ENCODE measurements at places on chromosomes 11 and 22. TPM values are rescaled to one million over a fixed set of nuclear protein-coding genes. Genes with fewer than 3 reads are reported as not detected.

DNA sequence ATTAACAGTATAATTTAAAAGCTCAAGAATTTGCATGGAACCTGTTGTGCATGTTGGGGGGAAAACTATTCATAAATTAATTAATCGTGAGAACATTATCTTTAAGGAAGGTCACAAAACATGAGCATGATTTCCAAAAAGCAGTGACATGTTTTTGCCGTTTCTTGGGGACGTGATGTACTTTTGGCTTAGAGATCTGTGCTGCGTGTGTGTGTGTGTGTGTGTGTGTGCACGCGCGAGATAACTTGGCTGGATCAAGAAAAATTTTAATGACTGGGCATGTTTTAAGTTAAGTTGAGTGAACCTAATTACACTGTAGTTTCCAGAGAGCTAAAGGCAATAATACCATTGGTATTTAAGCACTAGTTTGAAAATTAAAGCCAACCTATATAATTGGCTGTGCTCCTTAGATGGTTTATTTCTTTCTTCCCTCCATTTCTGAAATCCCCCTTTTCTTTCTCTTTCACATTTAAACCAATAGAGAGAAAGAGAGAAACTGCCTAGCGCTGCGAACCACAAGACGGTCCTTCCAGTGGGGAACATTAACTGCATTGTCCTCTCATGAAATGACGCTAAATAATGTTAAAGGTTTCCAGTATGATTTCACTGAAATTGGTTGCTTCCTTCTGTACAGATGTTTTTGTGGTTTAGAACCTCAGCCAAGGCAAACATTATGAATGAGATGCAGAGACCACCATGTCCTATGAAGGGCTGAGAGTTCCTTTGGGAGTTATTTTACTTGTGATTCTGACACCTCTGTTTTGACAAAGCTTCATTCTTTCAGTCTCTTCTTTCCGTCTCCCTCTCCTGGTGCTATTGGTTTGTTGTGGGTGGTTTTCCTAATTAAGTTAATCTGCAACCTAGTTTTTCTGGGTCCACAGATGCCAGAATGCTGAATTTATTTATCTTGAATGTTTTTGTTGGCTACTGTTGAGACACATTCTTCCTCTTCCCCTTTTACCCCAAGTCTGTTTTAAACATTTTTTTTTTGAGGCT, 51.7 kb downstream of the ZBTB16 start:
- no peaks in the 10 kb centered on the region for H3K27me3 ChIP-seq
- H3K36me3 ChIP-seq = no peaks in the 10 kb centered on the region
- H3K27ac ChIP-seq = no peak overlapping the region
- no peak for DNase-seq
- H3K4me3 ChIP-seq = no peak overlapping the region

DNA sequence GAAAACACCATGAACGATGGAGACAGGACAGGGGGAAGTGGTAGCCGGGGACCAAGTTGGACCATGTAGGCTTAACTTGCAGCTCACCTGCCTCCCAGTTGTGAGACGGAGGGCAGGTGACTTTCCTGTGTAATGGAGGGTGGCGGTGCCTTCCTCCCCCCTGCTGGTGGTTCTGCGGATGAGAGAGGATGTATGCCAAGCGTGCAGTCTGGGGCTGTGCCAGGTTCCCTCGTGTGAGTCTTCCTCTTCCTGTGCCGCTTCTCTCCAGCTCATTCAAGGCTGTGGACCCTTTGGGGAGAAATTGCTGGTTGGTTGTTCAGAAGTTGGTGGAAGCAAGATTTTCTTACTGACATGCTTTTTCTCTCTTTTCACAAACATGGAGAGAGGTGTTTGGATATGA, 35.1 kb downstream of the MPPED1 start:
- H3K4me3 ChIP-seq = no peak overlapping the region
- no peaks in the 10 kb centered on the region for H3K36me3 ChIP-seq
- no peak overlapping the region for H3K27ac ChIP-seq
- H3K4me1 ChIP-seq = peaks cover 17% of the 10 kb centered on the region
- DNase-seq = peak; percentile 76

GRCh38 chr11:75028724-75029123, 40.0 kb downstream of the NEU3 start:
- no peak overlapping the region for H3K4me3 ChIP-seq
- H3K4me1 ChIP-seq = peaks cover 60% of the 10 kb centered on the region
- peak overlapping the region; percentile 80 for H3K27ac ChIP-seq
- H3K27me3 ChIP-seq = no peaks in the 10 kb centered on the region
- DNase-seq = no peak

DNA sequence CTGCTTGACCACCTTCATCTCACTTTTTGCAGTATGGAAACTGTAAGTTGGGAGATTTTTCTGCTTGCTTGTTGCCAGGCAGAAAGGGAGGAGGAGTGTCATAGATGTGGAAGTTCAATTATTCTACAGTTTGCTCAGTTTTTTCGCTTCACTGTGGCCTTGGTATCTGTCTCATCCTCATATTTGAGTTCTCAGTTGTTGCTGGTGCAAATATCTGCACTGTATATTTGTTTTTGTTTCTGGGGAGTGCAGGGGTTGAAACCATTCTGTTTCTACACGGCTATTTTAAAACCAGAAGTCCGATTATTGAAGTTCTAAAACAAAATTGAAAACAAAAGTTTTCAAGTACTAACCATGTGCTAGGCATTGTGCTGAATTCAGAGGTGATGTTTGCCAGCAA, 153.4 kb downstream of the JRKL start:
- H3K27ac ChIP-seq = no peak overlapping the region
- no peak overlapping the region for H3K4me3 ChIP-seq
- H3K4me1 ChIP-seq = no peaks in the 10 kb centered on the region
- no peak for DNase-seq
- no peaks in the 10 kb centered on the region for H3K36me3 ChIP-seq

- H3K4me1 ChIP-seq = no peaks in the 10 kb centered on the region
- no peak for DNase-seq
- H3K4me3 ChIP-seq = no peak overlapping the region
- no peak overlapping the region for H3K27ac ChIP-seq
- H3K36me3 ChIP-seq = no peaks in the 10 kb centered on the region
These were observed 16.6 kb upstream of the TTLL12 start for GRCh38 chr22:43203471-43203981.

- no peak overlapping the region for H3K4me3 ChIP-seq
- H3K36me3 ChIP-seq = no peaks in the 10 kb centered on the region
- no peak overlapping the region for H3K27ac ChIP-seq
- no peaks in the 10 kb centered on the region for H3K27me3 ChIP-seq
- no peak for DNase-seq
- peaks cover 6% of the 10 kb centered on the region for H3K4me1 ChIP-seq
These were observed 8.2 kb upstream of the PGA3 start for GRCh38 chr11:61194981-61195695.

- DNase-seq = no peak
- H3K4me3 ChIP-seq = no peak overlapping the region
- H3K36me3 ChIP-seq = no peaks in the 10 kb centered on the region
- no peak overlapping the region for H3K27ac ChIP-seq
- H3K27me3 ChIP-seq = no peaks in the 10 kb centered on the region
- no peaks in the 10 kb centered on the region for H3K4me1 ChIP-seq
These were observed 82.9 kb downstream of the MIAT start for GRCh38 chr22:26740253-26740652.

DNA sequence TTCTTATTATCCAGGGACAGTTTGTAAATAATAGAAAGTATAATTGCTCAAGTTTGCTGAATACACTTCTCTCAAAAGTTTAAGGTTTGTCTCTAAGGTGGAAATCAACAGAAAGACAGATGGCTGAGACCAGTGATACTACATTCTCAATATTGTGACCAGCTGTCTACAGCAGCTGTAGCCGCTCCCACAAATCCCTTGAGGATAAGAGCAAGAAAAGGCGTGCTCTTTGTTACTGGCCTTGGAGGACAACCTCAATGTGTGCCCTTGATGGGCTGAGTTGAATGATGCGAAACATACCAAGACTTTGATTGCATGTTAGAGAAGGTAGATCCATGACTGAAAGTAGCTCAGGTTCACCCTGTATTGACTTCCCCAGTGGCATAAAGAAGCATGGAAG, 6.1 kb downstream of the OR6M1 start:
- no peaks in the 10 kb centered on the region for H3K4me1 ChIP-seq
- no peaks in the 10 kb centered on the region for H3K27me3 ChIP-seq

- H3K27ac ChIP-seq = peak overlapping the region; percentile 78
- H3K4me3 ChIP-seq = peak overlapping the region; percentile 99
- peaks cover 68% of the 10 kb centered on the region for H3K4me1 ChIP-seq
- H3K27me3 ChIP-seq = no peaks in the 10 kb centered on the region
- DNase-seq = peak; percentile 63
- H3K36me3 ChIP-seq = peaks cover 26% of the 10 kb centered on the region
These were observed 517 bp downstream of the HIRA start for GRCh38 chr22:19430890-19431541.

GRCh38 chr11:64101461-64101860, 64.5 kb downstream of the MACROD1 start:
- H3K4me1 ChIP-seq = peaks cover 14% of the 10 kb centered on the region
- no peak overlapping the region for H3K4me3 ChIP-seq
- no peak overlapping the region for H3K27ac ChIP-seq
- no peak for DNase-seq
- H3K27me3 ChIP-seq = no peaks in the 10 kb centered on the region

DNA sequence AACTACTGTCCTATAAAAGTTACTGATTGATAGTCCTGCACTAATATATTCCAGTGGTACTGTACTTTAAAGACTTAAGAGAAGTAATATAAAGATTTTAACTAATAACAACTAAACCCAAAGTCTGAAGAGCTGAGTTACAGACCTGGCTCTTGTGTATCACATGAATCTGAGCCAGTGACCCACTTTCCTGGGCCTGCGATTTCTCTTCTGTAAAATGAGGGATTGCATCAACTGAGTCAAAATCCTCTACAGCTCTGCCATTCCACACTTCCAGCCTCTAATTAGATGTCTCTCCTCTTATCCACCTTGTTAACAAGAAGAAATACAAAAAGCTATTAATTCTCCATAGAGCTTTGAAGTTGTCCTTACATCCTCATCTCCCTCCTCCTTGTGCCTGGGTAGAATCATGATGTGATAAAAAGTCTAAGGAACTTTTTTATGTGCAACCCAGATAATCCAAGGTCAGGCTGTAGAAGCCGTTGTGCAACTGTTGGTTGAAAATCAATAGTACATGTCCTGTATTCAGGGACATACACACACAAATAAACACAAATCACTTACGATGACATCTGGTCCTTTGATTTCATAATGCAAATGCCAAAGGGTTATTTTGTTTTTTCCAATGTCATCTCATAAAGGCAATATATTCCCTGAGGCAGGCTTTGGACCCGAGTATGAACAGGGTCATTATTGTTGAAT, 410.3 kb downstream of the KCNA4 start:
- no peaks in the 10 kb centered on the region for H3K4me1 ChIP-seq
- H3K36me3 ChIP-seq = no peaks in the 10 kb centered on the region
- no peak overlapping the region for H3K27ac ChIP-seq
- no peak overlapping the region for H3K4me3 ChIP-seq
- no peaks in the 10 kb centered on the region for H3K27me3 ChIP-seq
- DNase-seq = no peak

GRCh38 chr11:121762820-121763219, 310.1 kb upstream of the SORL1-AS1 start:
- H3K36me3 ChIP-seq = no peaks in the 10 kb centered on the region
- no peaks in the 10 kb centered on the region for H3K27me3 ChIP-seq
- no peak for DNase-seq
- H3K4me1 ChIP-seq = peaks cover 10% of the 10 kb centered on the region
- no peak overlapping the region for H3K4me3 ChIP-seq

- no peak overlapping the region for H3K27ac ChIP-seq
- H3K4me1 ChIP-seq = no peaks in the 10 kb centered on the region
- H3K4me3 ChIP-seq = no peak overlapping the region
- DNase-seq = peak; percentile 31
These were observed 59.3 kb downstream of the RPUSD4 start for GRCh38 chr11:126152152-126152551.

The NPTXR gene
- not detected for total RNA-seq

The MMP10 gene
- total RNA-seq = not detected

The CCDC90B gene
- 81.1 TPM for total RNA-seq

The PKDREJ gene
- total RNA-seq = not detected

The OSBPL5 gene
- total RNA-seq = not detected

Data from Karpas-422 (cell line).